Esophagus muscularis mucosa (tissue), 4 donors: ENCODE measurements at places on chromosomes 13 and 19.

DNA sequence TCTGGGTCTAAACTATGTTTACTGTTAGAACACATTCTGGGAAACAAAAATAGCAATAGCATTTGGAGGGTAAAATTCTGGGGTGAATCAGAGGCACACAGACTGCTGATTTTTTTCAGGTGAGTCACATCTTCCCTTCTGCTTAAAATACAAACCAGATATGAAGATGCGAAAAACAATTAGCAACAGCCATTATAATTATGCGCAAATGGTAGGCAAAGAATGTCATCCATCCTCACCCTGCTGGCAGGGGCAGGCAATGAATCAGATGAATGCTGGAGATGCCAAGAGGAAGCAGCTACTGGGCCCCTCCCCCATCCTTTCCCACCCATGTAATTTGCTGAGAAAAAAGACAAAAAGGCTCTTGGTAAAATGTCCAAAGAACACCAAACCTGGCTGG is 282.9 kb downstream of the KLF5 start:
- no peaks in the 10 kb centered on the region for H3K27me3 ChIP-seq
- no peaks in the 10 kb centered on the region for H3K36me3 ChIP-seq
- no peaks in the 10 kb centered on the region for H3K4me1 ChIP-seq

GRCh38 chr19:30896554-30896953 is 452.7 kb downstream of the TSHZ3 start:
- no peak overlapping the region for H3K27ac ChIP-seq
- H3K36me3 ChIP-seq = no peaks in the 10 kb centered on the region
- DNase-seq = no peak
- H3K27me3 ChIP-seq = no peaks in the 10 kb centered on the region
- no peaks in the 10 kb centered on the region for H3K4me1 ChIP-seq
- no peak overlapping the region for H3K4me3 ChIP-seq

- DNase-seq = no peak
- no peaks in the 10 kb centered on the region for H3K4me1 ChIP-seq
- H3K4me3 ChIP-seq = no peak overlapping the region
- H3K27me3 ChIP-seq = no peaks in the 10 kb centered on the region
- H3K36me3 ChIP-seq = no peaks in the 10 kb centered on the region
These were observed 532.7 kb downstream of the RFC3 start for GRCh38 chr13:34350671-34351070.

DNA sequence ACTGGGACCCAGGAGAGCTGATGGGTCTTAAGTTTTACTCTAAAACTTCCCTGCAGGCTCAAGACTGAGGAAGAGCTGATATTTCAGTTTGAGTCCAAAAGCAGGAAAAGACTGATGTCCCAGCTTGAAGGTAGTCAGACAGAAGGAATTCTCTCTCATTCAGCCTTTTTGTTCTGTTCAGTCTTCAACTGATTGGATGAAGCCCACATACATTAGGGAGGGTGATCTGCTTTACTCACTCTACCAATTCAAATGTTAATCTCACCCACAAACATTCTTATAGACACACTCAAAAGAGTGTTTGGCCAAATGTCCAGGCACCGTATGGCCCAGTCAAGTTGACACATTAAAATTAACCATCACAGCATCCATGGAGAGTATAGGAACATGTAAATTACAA is 173.5 kb downstream of the KCNRG start:
- H3K36me3 ChIP-seq = no peaks in the 10 kb centered on the region
- H3K27ac ChIP-seq = no peak overlapping the region
- H3K4me3 ChIP-seq = no peak overlapping the region

- H3K36me3 ChIP-seq = no peaks in the 10 kb centered on the region
- no peak overlapping the region for H3K4me3 ChIP-seq
- DNase-seq = no peak
These were observed 23.4 kb upstream of the TCF3 start for GRCh38 chr19:1675633-1676350.

DNA sequence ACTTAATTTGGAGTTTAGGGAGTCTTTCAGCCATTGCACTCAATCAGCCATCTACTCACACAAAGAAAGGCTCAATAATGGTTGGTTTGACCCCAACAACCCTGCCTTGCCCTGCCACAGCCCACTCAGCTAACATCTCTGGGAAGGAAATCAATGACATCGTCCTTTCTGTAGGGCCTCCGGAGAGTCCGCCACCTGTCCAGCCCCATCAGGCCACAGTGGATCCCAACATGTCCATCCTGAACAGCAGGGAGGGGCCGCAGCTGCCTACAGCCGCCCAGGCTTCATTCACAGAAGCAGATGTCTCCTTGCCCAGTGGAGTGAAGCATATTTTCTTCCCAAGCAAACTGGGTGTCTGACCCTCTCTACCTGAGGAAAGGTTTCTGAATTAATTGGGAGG is 4.2 kb upstream of the CDX2 start:
- no peak for DNase-seq
- H3K27me3 ChIP-seq = peaks cover 65% of the 10 kb centered on the region
- H3K4me3 ChIP-seq = no peak overlapping the region

- no peaks in the 10 kb centered on the region for H3K4me1 ChIP-seq
- no peaks in the 10 kb centered on the region for H3K27me3 ChIP-seq
These were observed 17.5 kb downstream of the MAU2 start for GRCh38 chr19:19338082-19338481.

DNA sequence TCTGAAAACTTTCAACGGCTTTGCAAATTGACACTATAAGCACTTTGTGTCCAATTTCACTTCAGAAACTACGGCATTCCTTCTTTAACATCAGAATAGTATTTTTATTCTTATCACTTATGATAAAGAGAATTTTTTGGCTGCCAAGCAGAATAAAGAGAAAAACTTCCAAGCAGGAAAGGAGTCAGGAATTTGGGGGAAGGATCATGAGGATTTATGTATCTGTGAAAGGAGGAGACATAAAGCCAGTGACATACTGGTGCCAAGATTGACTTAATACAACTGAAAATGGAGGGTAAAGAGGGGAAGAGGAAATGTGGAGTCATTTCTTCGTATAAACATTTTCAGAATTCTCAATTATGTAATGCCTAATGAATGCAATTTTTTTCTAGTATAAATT is 94.7 kb downstream of the RBM26 start:
- H3K27me3 ChIP-seq = no peaks in the 10 kb centered on the region
- H3K4me1 ChIP-seq = peaks cover 13% of the 10 kb centered on the region
- DNase-seq = no peak
- H3K27ac ChIP-seq = no peak overlapping the region
- no peaks in the 10 kb centered on the region for H3K36me3 ChIP-seq

DNA sequence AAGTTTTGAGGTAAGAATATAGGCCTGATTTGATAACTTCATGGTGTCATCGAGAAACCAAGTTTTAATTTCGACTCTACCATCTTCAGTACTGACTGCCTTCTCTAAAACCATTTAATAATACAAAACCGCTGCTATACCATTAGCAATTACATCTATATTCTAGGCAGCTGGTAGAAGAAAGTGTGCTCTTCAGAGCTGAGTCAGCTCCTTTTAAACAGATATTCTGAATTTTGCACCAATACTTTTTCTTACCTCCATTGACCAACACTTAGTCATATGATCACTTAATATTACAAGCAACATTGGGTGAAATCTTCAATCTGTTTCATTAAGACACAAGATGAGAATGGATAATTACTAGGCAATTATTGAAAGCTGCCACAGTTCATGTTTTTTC is 1667.8 kb downstream of the PCDH9 start:
- H3K27ac ChIP-seq = no peak overlapping the region
- no peaks in the 10 kb centered on the region for H3K36me3 ChIP-seq
- no peaks in the 10 kb centered on the region for H3K4me1 ChIP-seq
- DNase-seq = no peak

DNA sequence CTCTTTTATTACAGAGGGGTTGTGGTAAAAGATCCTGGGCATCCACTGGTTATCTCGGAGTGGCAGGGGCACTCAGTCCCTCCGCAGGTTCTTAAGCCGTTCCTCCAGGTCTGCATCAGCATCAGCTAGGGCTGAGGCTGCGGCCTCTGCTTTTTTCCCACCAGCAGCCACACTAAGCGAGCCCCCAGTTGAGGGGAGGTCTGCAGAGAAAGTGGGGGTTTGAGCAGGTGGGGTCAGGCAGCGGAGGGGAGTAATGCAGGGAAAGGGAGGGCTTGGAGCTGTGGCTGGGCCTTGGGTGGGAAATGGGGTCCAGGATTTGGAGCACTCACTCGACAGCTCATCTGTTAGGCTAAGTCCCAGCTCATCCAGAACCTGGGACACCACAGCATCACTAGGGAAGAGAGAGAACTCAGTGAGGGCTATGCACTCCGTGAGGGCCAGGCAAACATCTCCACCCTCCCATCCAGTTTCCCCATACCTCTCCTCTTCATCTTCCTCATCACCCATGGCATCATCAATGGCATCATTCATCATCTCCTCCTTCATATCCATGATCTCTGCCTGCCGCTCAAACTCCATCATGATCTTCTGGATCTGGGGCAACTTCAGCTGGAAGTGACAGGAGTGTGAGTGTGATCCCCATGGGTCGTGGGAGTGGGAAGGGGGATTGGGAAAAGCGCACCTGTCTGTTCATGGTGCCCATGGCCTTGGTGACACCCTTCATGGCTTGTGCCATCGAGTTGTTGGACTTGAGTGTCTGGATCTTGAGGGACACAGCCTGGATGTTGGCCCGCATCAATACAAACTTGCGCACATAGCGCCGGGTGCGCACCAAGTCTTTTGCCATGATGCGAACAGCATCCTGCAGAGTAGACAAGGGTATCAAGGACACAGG is 3.1 kb downstream of the CHMP2A start:
- no peak overlapping the region for H3K4me3 ChIP-seq
- H3K27me3 ChIP-seq = no peaks in the 10 kb centered on the region
- no peak for DNase-seq
- H3K36me3 ChIP-seq = peaks cover 68% of the 10 kb centered on the region

GRCh38 chr19:15431396-15432017 is 12.7 kb upstream of the AKAP8L start:
- H3K4me3 ChIP-seq = peak overlapping the region; percentile 91
- H3K27me3 ChIP-seq = no peaks in the 10 kb centered on the region
- H3K36me3 ChIP-seq = peaks cover 37% of the 10 kb centered on the region

DNA sequence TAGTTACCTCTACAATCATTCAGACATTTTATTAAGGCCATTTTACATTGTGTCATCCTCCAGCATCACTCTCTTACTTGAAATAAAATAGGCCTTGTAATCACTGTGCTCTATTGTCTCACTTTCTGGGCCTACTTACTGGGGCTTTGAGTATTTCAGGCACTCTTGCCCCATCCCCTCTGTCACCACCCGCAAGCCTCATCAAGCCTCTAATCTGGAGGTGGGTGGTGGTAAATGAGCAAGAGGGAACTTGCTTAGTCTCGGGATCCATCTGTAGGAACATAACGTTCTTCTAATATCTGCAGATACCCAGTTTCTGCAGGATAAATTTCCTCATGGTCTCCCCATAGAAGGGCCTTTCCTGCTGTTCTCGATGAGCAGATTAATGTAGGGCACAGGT is 19.4 kb upstream of the GPR18 start:
- H3K4me3 ChIP-seq = no peak overlapping the region
- H3K36me3 ChIP-seq = no peaks in the 10 kb centered on the region
- DNase-seq = no peak

DNA sequence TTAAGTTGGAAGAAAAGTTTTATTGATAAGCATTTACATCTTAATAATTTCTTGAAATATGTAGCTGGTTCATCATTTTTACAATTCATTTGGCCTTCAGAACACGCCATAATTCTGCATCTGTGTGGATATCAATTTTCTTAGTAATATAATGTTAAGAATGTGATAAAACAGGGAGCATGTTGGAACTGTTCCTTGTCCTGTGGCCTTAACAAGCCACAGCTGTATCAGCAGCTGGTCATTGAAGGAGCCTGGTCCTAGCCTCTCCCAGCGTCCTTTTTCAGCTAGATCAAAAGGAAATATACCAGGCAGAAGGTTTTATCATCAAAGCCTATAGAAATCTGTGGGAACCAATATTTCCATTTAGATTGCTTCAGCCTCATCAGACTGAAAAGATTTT is 421.8 kb downstream of the SPRY2 start:
- H3K4me1 ChIP-seq = no peaks in the 10 kb centered on the region
- DNase-seq = no peak
- H3K27me3 ChIP-seq = no peaks in the 10 kb centered on the region
- H3K27ac ChIP-seq = no peak overlapping the region
- no peak overlapping the region for H3K4me3 ChIP-seq
- H3K36me3 ChIP-seq = no peaks in the 10 kb centered on the region

- DNase-seq = no peak
- no peaks in the 10 kb centered on the region for H3K36me3 ChIP-seq
- H3K4me3 ChIP-seq = no peak overlapping the region
- H3K27me3 ChIP-seq = no peaks in the 10 kb centered on the region
These were observed 9.6 kb downstream of the KLK5 start for GRCh38 chr19:50943074-50943828.

- H3K27me3 ChIP-seq = no peaks in the 10 kb centered on the region
- peaks cover 2% of the 10 kb centered on the region for H3K36me3 ChIP-seq
- H3K27ac ChIP-seq = peak overlapping the region; percentile 89
- peaks cover 10% of the 10 kb centered on the region for H3K4me1 ChIP-seq
- H3K4me3 ChIP-seq = peak overlapping the region; percentile 55
These were observed 12.6 kb downstream of the FBXO46 start for GRCh38 chr19:45717983-45718650.

DNA sequence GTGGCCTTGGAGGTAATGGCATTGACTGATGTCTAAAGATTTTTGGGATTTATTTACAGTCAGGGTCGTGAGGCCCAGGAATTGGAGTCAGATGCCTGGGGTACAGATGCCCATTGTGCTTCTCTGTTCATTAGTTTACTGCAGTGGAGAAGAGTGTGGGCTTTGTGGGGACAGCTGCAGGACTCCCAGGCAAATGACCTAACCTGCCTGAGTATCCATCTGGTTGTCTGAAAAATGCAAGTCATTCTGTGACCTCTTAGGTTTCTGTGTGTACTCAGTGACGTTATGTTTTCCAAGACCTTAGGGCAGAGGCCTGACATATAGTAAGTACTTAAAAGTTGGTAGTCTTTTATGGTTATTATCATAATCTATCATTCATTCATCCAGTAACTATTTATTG is 60.5 kb downstream of the SPATA13 start:
- no peak overlapping the region for H3K27ac ChIP-seq
- no peaks in the 10 kb centered on the region for H3K27me3 ChIP-seq
- H3K4me1 ChIP-seq = peaks cover 16% of the 10 kb centered on the region
- no peaks in the 10 kb centered on the region for H3K36me3 ChIP-seq

DNA sequence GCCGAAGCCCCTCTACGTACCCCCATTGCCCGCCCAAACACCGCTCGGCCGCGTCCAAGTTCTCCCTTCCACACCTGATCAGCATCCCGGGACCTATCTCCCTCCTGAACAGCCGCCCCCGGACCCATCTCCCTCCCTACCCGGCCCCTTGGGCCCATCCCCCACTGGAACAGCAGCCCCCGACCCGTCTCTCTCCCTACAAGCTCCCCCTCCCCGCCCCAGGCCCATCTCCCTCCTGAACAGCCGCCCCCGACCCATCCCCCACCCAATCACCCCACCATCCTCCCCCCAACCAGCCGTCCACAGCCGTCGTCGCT is 610 bp downstream of the ZSCAN1 start:
- H3K27ac ChIP-seq = peak overlapping the region; percentile 41
- no peaks in the 10 kb centered on the region for H3K27me3 ChIP-seq
- peaks cover 17% of the 10 kb centered on the region for H3K4me1 ChIP-seq
- H3K4me3 ChIP-seq = peak overlapping the region; percentile 60
- DNase-seq = no peak
- no peaks in the 10 kb centered on the region for H3K36me3 ChIP-seq

DNA sequence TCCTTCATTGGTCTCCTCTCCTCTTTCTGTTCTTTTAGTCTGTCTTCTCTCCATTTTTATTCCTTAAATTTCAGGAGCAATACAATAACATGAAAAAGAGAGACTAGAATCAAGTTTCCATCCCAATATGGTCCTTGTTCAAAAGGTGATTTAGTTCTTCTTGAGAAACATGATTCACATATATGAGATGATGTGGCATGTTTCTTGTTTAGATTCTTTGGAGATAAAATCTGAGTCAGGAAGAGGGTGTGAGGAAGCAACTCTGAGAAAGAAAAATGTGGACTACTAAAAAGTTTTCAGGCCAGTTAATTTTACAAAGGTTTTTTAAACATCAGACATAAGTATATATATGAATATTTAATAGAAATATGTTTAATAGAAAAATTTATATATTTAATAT is 231.4 kb downstream of the OXGR1 start:
- H3K27me3 ChIP-seq = no peaks in the 10 kb centered on the region
- H3K36me3 ChIP-seq = no peaks in the 10 kb centered on the region
- H3K27ac ChIP-seq = no peak overlapping the region
